ENCODE measurements at places on chromosomes 1 and 21.

GRCh38 chr21:33518899-33519298 lies 23.0 kb downstream of the GART start:
- no peak for DNase-seq

DNA sequence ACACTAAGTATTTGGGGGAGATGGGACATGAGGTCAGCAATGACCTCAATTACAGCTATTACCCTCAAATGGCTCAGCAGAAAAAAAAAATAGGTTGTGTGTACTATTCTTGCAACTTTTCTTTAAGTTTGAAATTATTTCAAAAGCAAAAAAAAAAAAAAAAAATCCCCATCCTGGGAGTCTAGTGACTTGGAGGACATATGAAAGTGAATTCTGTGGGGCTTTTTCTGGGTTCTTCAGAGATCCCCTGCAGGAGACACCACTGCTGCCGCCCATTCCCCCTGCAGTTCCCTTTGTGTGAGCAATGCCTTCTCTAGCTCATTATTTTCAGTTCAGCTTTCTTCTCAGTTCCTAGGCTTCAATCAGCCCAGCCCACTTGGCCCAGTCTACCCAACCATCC lies 16.7 kb downstream of the HSD11B1 start:
- no peak for DNase-seq

GRCh38 chr1:91526496-91526895 lies 25.8 kb downstream of the CDC7 start:
- DNase-seq: no peak

DNA sequence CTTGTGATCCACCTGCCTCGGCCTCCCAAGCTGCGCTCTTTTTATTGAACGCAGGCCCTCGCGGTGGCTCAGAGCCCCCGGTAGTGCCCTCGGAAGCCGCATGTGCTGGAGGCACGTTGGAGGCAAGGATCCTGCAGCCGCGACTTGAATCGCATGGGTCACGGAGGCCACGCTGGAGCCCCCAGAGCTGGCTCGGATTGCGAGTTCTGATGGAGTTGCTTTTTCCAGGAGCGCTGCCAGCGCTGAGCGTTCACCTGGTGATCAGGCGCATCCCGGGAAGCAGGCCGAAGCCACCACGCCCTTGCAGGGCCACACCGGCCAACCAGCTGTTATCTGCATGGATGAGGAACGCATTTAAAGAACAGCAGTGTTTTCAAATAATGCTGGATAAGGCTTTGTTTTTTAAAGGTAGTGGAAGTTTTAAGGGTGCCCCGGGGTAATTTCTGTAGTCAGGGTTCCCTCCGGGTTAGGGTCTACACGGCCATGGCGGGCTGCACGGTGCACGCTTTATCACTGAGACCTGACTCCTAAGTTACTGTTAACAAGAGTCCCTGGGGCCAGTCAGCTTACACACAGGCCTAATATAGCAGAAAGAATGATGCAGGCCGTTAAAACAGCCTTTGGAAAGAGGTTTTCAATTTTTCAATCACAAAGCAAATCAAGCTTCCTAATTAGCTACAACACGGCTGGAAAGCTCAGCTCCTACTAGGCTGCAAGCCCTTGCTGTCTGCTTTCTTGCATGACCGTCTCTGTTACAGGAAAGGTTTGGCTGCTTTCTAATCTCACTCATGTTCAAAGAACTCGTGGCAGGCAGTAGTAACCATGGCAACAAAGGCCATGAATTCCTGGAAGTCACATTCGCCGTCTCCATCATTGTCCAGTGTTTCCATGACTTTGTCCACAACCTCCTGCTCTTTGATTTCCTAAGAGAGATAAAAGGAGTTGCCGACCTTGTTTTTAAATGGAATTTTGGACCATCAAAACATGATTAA lies 6.0 kb downstream of the S100B start:
- DNase-seq: no peak
